ENCODE measurements at places on chromosomes 13 and 19.

DNA sequence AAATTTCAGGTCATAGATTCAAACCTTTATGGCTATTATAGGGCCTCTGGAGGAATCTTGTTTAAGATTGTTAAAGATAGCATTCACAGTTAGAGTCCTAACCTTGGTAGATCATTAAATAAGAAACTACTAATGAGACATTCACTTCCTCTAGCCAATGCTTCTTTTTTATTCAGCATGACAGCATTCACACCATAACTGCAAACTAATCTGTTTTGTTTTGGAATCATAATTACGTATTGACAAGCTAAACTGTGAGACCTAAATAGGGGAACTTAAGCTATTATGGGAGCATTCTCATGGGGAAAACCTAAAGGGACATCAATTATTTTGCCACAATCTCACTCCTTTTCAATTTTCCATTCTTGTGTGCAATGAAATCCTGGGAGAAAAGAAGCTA, 653.8 kb downstream of the PCDH9 start:
- no peak for DNase-seq

DNA sequence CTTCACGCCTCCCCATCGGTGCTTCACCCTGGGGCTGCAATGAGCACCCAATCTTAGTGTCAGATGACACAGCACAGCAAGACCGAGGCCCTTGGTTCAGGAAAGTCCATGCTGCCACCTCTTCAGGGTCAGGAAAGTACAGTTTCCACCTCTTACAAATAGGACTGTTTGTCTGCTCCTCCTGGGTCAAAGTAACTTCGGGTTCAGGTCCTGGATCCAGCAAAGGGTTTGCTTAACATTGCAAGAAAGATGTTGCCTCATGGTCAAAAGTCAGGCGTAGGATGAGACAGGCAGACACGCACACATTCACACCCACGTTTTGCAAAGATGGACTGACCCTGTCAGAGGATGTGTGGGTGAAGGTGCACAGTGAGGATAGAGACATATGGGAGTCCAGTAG, 1.6 kb upstream of the CYP2B6 start:
- no peak for DNase-seq

DNA sequence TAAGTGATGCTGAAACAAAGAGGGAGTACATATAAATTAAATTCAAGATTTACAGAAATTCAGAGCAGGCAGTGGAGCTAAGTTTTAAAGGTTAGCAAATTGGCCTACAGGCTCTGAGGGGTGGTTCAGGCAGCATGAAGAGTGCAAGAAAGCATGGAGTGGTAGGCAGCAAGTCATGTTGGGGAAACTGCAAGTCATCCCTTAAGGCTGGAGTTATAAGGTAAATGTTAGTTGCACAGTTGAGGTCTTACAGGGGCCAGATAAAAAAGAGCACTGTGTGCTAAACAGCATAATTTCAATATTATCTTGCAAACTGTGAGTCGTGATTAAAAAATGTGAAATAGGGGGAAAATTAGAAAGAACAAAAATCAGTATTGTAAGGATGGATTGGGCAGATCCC, 106.2 kb downstream of the VWA8 start:
- peak; percentile 23 for DNase-seq

DNA sequence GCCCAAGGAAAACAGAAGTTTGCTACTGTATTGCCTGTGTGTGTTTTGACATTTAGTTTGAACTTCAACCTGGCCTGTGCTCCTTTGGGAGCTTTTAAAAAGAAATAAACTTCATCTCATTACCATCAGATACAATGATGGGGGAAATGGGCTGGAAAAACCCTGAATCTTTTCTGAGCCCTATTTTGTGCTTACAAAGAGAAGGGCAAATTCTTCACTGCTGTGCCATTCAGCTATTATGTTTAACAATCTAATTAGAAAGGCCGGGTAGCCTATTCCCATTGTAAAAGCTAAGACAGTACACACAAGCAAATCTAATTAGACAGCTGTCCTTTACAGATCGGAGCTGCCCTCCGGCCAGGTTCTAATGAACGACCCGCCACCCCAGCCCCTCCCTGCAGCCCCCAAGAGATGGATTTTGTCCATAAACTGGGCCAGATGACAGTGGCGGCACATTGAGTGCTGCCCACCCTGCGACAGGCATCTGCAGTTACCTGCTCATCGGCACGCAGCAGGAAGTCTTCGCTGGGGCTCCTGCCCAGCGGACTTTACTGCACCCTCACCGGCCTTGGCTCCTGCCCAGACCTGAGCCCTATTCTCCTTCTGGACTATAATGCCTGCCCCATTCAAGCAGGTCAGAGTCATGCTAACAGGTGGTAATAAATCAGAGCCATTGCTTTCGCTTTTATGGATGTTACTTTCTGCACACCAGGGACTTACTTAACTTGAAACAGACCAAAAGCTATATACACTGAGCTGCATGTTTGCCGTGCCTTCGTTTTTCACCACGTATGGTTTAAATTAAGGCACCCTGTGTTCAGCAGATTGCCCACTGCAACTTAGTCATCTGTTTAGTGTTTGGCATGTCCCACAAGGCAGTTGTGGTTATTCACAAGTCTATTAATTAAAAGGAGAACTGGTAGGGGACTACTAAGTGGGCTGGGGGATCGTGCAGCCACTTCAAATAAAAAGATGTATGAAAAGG, 549.6 kb downstream of the FGF9 start:
- DNase-seq, result no peak

- no peak for DNase-seq
Measured at GRCh38 chr13:46663206-46664037, 110.5 kb downstream of the LRCH1 start.

GRCh38 chr19:15340086-15340485, 7.7 kb upstream of the BRD4 start:
- no peak for DNase-seq

- no peak for DNase-seq
Measured at GRCh38 chr13:23323946-23324709, 109.4 kb downstream of the SACS start.

DNA sequence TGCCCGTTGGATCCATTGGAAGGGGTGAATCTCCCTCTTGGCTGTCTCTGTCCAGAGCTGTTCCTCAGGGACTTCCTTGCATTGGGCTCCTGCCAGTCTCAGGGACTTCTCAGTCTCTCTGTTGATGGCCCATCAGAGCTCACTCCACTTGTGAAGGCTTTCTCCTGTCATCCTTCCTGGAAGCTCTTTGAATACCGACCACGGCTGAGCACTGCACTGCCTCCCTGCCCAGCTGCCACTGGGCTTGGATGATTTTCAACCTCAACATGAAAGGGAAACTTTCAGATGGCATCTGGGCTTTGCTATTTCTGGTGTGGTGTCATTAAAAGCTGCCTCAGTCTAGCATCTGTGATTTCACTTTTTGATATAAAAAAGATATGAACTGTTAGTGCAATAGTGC, 66.1 kb upstream of the ANKRD10 start:
- DNase-seq, result no peak

GRCh38 chr19:23686621-23687423, at the start of gene ZNF675:
TSS of gene ZNF675 (minus strand) at chr19:23687212. CDS start at chr19:23687033, 179 bp downstream.
- peak; percentile 96 for DNase-seq

- DNase-seq, result no peak
Measured at GRCh38 chr19:52673014-52673413, 34.9 kb upstream of the ZNF83 start.

GRCh38 chr19:27774337-27774736, 1438.6 kb downstream of the UQCRFS1 start:
- no peak for DNase-seq

GRCh38 chr13:25384758-25385410, 13.1 kb downstream of the ATP8A2 start:
- DNase-seq, result no peak

DNA sequence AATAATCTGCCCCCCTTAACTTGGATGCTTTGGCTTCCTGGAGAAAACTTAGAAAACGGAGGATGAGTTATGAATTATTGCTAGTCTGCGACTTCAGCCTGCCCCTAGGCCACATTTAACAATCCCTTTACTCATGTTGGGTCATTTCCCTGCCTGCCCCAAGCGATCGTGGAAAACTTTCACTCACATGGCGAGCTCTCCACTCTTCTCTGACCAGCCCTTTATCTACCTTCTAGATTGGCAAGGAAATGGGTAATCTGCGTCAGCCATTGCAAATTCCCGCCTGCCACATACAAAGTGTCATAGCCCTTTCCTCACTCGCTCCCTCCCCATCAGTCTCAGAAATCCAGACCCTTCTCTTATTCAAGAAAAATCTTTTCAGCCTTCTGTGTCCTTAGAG, 154.3 kb upstream of the IRS2 start:
- no peak for DNase-seq

DNA sequence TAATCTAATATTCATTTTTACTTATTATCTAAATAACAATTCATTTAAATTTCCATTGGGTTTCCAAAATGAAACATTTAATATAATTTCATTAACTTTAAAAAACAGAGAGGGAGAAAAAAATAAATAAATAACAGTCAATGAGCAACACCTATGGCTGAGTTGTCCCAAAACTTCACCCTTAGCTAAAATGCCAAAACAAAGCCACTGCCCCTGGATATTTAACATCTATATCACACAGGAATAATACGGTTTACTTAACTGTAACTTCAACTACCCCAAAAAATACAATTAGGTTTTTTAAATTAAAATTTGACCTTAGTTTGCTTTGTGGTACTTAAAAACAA, 541 bp downstream of the ELF1 start:
- DNase-seq, result no peak

DNA sequence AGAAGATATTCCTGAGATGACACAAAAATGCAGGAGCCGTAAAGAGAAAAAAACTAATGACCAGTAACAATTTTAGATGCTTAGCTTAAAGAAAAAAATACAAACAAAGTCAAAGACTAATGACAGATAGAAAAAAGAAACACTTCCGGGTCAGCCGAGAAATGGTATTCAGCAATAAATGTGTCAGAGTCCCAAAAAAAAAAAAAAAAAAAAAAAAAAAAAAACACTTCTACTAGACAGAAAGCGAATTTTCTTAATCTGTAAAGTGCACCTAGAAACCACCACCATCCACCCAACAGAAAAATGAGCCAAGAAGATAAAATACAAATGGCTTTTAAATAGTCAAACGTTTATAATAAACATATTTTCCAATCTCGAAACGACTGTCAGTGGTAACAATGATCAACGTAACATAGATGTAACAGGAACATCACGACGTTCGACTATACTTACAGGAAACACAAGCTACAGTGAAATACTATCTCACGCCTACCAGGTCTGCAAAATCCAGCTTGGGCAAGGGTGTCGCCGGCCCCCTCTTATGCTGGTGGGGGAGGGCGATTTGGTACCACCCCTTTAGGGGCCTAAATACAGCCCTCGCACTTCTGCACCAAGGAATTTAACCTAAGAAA, 10.6 kb downstream of the ABHD17A start:
- DNase-seq, result peak; percentile 68

- peak; percentile 24 for DNase-seq
Measured at GRCh38 chr13:104773775-104774174, 1707.6 kb upstream of the SLC10A2 start.

DNA sequence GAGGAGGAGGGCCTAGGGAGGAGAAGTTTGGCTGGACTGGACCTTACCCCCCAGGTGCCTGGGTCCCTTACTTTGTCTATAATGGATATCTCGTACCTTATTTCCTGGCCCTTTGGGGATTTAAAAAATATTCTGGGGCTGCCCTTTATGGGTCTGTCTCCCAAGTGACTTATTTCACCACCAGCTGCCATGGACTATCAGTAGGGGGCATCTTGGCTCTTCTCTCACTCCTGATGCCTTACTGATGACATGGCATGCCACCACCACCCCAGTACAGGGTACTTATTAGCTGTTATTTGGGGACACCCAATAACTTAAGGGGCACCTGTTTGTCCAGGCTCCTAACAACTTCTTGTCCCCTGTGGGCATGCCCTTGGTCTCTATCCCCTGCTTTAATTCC, 38.0 kb downstream of the NFIX start:
- peak; percentile 74 for DNase-seq

DNA sequence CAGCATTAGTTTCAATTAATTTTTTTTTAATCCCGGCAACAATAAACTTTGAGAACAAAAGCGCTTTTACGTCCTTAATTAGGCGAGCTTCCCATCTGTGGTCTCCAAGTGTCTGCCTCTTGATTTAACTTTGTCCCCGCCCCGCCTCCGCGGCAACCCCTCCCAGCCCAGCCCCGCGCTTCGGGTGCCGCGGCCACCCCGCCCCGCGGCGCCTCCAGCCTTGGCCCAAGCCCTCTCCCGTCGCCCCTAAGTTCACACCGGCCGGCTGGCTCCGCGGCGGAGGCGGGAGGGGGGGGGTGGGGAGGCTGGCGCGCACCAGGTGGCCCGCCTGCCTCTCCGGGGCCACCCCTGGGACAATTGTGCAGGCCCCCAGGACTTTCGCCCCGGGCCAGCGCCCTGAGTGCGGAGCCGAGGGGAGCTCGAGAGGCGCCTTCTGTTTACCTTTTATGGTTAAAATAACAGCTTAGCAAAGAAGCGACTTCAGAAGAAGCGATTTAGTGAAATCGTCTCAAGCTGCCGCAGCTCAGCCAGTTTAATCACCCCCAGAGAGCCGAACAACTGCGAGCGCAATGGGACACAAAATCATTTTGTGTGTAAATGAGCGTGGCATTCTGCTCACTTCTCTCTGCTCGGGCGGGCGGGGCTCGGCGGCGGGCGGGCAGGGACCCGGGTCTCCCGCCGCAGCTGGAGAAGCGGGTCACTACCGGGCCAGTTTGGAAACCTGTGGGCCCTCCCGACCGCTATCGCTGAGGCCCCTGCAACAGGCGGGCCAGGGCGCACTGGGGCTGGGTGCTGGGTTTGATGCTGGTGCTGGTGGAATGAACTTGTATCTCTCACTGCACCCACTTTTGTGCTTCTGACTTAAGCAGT, 1.4 kb downstream of the KCTD15 start:
- DNase-seq, result peak; percentile 70

DNA sequence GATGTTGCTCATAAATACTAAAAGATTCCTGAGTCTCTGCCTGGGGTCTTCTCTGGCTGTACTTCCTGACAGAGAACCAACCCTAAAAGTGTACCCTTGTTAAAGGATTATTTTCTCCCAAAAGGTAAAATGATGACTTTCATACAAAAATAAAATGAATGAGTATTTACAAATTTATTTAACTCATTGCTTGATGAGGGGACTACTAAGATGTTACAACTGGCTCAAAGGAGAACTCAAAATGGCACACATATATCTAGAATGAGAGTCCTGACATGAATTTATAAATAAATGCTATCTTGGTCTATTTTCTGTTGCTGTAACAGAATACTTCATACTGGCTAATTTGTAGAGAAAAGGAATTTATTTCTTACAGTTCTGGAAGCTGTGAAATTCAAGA, 30.5 kb downstream of the STOML3 start:
- no peak for DNase-seq

DNA sequence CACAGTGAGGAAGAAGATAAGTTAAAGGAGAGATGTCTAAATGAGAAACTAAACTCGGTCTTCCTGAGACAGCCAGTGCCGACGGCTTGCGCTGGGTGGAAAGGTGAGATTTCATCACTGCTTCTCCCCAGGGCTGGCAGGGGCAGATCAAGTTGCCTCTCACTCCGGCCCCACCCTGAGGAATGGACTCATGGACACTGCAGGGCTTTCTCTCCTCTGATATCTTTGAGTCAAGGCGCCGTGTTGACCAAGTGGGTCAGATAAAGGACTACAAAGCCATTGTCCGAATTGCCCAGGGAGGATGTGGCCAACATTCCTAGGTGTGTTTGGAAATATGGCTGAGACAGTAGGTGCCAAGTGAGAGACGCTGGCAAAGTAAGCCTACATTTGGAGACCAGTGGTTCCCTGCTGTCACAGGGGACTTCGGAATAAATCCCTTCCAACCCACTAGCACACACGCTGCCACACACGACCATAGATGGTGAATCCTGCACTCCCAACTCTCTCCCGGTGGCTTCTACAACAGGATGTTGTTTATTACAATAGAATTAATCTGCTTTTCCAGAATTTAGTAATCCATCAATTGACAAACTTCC, 156.5 kb upstream of the TSC22D1 start:
- no peak for DNase-seq

All from hematopoietic multipotent progenitor cell treated with erythropoietin and hydrocortisone succinate and interleukin-3 and kit ligand, for 8 days (in vitro differentiated cells).